Activated T-helper 17 cell treated with anti-CD3 and anti-CD28 coated beads, Interleukin-2, amount 50 U/mL, for 72 hours (primary cell): ENCODE measurements at places on chromosomes 3 and 15.
A peak's percentile ranks its signal among the peaks of the same experiment; 100 is the strongest.

- no peak for ATAC-seq
- no peak overlapping the region for H3K4me3 ChIP-seq
- H3K4me1 ChIP-seq, result no peaks in the 10 kb centered on the region
- H3K27ac ChIP-seq, result no peak overlapping the region
These were observed 11.2 kb downstream of the TMC3 start for GRCh38 chr15:81362790-81363189.

- no peak overlapping the region for H3K27ac ChIP-seq
- no peak overlapping the region for H3K4me3 ChIP-seq
- H3K27me3 ChIP-seq, result peaks cover 60% of the 10 kb centered on the region
- H3K4me1 ChIP-seq, result no peaks in the 10 kb centered on the region
These were observed 1.4 kb downstream of the GJD2 start for GRCh38 chr15:34753236-34753894.

DNA sequence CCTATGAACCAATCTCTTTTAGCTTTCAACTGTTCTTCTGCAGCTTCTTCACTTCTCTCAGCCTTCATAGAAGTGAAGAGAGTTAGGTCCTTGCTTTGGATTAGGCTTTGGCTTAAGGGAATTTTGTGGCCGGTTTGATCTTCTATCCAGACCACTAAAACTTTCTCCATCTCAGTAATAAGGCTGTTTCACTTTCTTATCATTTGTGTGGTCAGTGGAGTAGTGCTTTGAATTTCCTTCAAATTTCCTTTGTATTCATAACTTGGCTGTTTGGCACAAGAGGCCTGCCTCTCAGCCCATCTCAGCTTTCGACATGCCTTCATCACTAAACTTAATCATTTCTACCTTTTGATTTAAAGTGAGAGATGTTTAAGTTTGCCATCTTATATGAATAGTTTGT is 21.7 kb downstream of the DZIP1L start:
- H3K4me3 ChIP-seq, result no peak overlapping the region
- H3K4me1 ChIP-seq, result no peaks in the 10 kb centered on the region
- H3K27ac ChIP-seq, result no peak overlapping the region
- H3K27me3 ChIP-seq, result peaks cover 4% of the 10 kb centered on the region
- no peak for ATAC-seq

- H3K36me3 ChIP-seq, result no peaks in the 10 kb centered on the region
- no peak overlapping the region for H3K4me3 ChIP-seq
- no peak for ATAC-seq
- no peak overlapping the region for H3K27ac ChIP-seq
These were observed 231.5 kb downstream of the THRB start for GRCh38 chr3:24263069-24263668.

DNA sequence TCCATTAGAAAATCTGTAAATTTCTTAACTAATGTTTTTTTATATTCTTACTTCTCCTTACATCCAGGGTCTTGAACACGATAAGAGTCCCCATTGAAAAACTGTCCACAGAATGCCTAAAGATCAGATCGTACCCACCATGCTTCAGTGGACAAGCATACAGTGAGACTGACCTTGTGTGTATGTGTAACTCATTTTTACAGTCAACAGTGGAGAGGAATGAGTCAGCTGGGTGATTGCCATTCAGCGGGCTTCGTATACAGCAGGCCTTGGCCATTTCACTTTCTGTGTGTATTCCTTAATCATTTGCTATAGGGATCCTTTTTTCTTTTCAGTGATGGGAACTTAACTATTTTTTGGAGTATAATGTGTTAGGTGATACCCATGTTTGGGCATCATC is 10.6 kb downstream of the PARP14 start:
- peaks cover 13% of the 10 kb centered on the region for H3K4me1 ChIP-seq
- no peaks in the 10 kb centered on the region for H3K27me3 ChIP-seq
- peak overlapping the region; percentile 21 for H3K27ac ChIP-seq
- peaks cover 43% of the 10 kb centered on the region for H3K36me3 ChIP-seq
- ATAC-seq, result peak; percentile 34

DNA sequence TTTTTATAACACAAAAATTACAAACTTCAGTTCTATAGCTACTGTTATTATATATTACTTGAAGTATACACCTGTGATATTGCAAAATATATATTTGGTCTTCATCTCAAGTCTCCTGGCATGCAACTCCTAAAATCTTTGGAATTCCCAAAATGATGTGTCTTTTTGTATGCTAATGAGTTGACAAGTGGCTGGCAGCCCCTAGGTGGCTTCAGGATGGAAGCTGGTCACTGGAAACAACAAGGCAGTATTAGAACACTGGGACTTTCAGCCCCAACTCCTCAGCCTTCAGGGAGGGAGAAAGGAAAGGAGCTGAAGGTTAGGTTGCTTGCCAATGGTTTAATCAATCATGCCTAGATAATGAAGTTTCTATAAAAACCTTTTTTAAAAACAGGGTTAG is 112.0 kb downstream of the SCAPER start:
- no peak overlapping the region for H3K27ac ChIP-seq
- H3K36me3 ChIP-seq, result peaks cover 65% of the 10 kb centered on the region
- no peaks in the 10 kb centered on the region for H3K4me1 ChIP-seq

DNA sequence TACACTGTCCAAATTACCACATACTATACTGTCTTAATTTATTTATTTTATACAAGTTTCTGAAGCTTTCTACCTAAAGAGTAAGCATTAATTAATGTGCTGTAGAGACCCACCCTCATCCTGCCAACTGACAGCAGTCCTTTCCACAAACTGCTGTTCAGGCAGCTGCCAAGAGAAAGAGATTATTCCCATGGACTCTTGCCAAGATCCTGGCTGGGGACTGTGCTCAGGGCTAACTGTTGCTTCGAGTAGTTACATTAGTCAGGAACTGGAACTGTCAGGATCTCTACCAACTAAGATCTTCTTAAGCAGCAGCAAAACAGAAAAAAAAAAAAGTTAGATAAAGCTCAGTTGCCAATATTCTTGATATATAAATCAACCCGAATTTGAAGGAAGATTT is 398.8 kb downstream of the MECOM start:
- no peak for ATAC-seq
- H3K4me1 ChIP-seq, result no peaks in the 10 kb centered on the region
- H3K27me3 ChIP-seq, result no peaks in the 10 kb centered on the region
- no peak overlapping the region for H3K27ac ChIP-seq
- no peak overlapping the region for H3K4me3 ChIP-seq

- H3K4me3 ChIP-seq, result no peak overlapping the region
- peaks cover 7% of the 10 kb centered on the region for H3K36me3 ChIP-seq
- ATAC-seq, result no peak
- H3K27ac ChIP-seq, result no peak overlapping the region
- H3K27me3 ChIP-seq, result no peaks in the 10 kb centered on the region
These were observed 30.8 kb upstream of the MINAR1 start for GRCh38 chr15:79401301-79401700.

- no peaks in the 10 kb centered on the region for H3K4me1 ChIP-seq
- H3K27ac ChIP-seq, result no peak overlapping the region
- no peaks in the 10 kb centered on the region for H3K36me3 ChIP-seq
- ATAC-seq, result no peak
- no peak overlapping the region for H3K4me3 ChIP-seq
These were observed 185.5 kb downstream of the ADAMTS9 start for GRCh38 chr3:64502284-64502683.

- peaks cover 7% of the 10 kb centered on the region for H3K4me1 ChIP-seq
- peaks cover 35% of the 10 kb centered on the region for H3K27me3 ChIP-seq
- no peak overlapping the region for H3K27ac ChIP-seq
These were observed 13.9 kb upstream of the HES1 start for GRCh38 chr3:194121891-194122631.

- no peak overlapping the region for H3K4me3 ChIP-seq
- no peaks in the 10 kb centered on the region for H3K4me1 ChIP-seq
- H3K36me3 ChIP-seq, result no peaks in the 10 kb centered on the region
- H3K27me3 ChIP-seq, result no peaks in the 10 kb centered on the region
- ATAC-seq, result no peak
- H3K27ac ChIP-seq, result no peak overlapping the region
These were observed 286.4 kb downstream of the TBC1D5 start for GRCh38 chr3:17456046-17456445.

GRCh38 chr3:197810901-197811300 is 19.8 kb downstream of the LRCH3 start:
- no peak overlapping the region for H3K27ac ChIP-seq
- peaks cover 29% of the 10 kb centered on the region for H3K4me1 ChIP-seq
- ATAC-seq, result no peak

GRCh38 chr3:112338021-112338726 is 5.2 kb downstream of the CD200 start:
- H3K27me3 ChIP-seq, result no peaks in the 10 kb centered on the region
- peak overlapping the region; percentile 50 for H3K27ac ChIP-seq
- peaks cover 56% of the 10 kb centered on the region for H3K36me3 ChIP-seq
- peaks cover 27% of the 10 kb centered on the region for H3K4me1 ChIP-seq

DNA sequence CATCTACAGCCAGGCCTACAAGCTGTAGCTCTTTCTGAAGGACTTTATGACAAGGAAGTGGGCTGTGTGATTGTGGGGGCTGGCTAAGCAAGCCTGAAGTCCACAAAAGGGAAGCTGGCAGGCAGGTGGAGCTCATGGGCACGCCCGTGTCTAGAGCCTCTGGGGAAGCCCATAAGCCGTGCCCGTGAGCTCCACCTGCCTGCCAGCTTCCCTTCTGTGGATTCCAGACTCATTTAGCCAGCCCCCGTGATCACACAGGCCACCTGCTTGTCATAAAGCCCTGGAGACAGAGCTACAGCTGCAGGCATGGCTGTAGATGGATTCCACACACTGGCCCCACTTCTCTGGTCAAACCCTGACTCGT is 15.2 kb downstream of the EFCC1 start:
- no peaks in the 10 kb centered on the region for H3K36me3 ChIP-seq
- H3K4me3 ChIP-seq, result peak overlapping the region; percentile 75
- H3K27me3 ChIP-seq, result no peaks in the 10 kb centered on the region

GRCh38 chr3:88059380-88060170 is 520 bp downstream of the ZNF654 start:
- H3K4me1 ChIP-seq, result peaks cover 37% of the 10 kb centered on the region
- peak overlapping the region; percentile 96 for H3K4me3 ChIP-seq
- no peaks in the 10 kb centered on the region for H3K27me3 ChIP-seq
- H3K36me3 ChIP-seq, result peaks cover 65% of the 10 kb centered on the region
- ATAC-seq, result peak; percentile 4

DNA sequence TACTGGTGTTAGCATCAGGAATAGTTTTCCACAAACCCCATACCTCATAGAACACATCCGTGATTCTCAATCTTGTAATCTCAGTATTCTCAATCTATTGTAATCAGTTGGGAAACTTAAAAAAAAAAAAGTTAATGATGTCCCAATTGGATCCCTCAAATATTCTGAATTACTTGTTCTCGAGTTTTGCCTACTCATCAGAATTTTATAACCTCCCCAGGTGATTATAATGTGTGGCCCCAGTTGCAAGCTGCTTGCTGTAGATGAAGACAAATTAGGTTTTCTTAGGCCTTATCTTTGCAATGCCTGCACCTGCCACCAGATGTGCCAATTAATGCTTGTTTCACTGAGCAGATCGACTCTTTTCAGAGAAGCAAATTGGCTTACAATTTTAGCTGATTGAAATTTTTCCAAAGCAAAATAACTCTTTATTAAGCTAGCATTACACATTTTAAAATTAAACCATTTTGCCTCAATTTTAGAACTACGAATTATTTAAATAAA is 19.0 kb upstream of the DIPK2A start:
- no peak for ATAC-seq
- H3K27ac ChIP-seq, result no peak overlapping the region
- H3K27me3 ChIP-seq, result peaks cover 5% of the 10 kb centered on the region
- H3K36me3 ChIP-seq, result no peaks in the 10 kb centered on the region
- H3K4me3 ChIP-seq, result no peak overlapping the region
- no peaks in the 10 kb centered on the region for H3K4me1 ChIP-seq

DNA sequence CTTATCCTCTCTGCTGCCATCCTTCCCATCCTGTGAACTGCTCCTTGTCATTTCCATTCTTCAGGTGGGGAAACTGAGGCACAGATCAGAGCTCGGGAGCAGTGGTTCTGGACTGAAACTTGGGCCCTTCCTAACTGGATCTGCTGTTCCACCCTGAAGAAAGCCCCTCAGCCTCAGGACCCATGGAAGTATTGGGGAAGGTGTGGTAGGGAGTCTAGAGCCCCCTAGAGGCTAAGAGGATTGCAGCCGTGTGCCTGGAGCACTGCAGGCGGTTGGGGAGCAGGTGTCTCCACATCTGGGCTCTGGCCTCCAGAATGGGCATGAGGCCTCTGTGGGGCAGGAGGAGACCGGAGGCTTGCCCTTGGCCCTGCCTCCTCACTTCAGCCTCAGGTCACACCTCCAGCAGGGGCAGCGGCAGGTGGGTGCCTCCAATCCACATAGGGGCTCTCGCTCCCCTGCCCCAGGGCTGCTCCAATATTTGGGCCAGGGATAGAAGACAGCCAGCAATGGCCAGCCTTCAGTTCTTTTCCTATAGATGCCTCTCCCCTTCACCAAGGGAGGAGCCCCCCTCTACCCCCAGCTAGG is 28.1 kb downstream of the DNAJB8 start:
- no peak for ATAC-seq
- H3K4me1 ChIP-seq, result no peaks in the 10 kb centered on the region
- peaks cover 31% of the 10 kb centered on the region for H3K27me3 ChIP-seq
- H3K27ac ChIP-seq, result no peak overlapping the region
- no peaks in the 10 kb centered on the region for H3K36me3 ChIP-seq
- no peak overlapping the region for H3K4me3 ChIP-seq

DNA sequence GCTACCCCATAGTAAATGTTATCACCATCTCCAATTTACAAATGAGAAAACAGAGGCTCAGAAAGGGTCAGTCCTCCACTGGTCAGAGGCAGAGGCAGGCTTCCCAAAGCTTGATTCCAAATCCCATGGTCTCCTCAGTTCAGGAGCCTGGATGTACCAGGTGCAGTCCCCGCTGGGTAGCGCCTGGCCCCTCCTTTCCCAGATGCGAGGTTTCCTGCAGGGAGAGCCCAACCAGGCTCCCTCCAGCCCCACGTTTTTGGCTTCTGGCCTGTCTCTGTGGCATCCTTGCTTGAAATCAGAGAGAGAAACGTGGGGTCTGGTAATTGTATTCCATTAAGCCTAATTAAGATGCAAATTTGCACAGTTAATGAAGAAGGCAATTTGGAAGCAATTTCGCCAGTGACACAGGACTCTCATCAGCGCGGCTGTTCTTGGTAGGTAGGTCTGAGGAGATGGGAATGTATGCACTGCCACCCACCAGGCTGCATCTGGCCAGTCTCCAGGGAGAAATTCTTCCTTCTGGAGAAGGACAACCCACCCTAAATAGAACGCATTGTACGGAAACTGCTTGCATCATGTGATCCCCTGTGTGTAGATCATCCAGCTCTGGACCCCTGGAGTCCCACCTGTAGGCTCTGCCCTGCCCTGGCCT is 50.5 kb downstream of the HRH1 start:
- H3K27me3 ChIP-seq, result peaks cover 19% of the 10 kb centered on the region
- no peaks in the 10 kb centered on the region for H3K4me1 ChIP-seq
- ATAC-seq, result no peak
- H3K36me3 ChIP-seq, result no peaks in the 10 kb centered on the region
- no peak overlapping the region for H3K4me3 ChIP-seq
- no peak overlapping the region for H3K27ac ChIP-seq

DNA sequence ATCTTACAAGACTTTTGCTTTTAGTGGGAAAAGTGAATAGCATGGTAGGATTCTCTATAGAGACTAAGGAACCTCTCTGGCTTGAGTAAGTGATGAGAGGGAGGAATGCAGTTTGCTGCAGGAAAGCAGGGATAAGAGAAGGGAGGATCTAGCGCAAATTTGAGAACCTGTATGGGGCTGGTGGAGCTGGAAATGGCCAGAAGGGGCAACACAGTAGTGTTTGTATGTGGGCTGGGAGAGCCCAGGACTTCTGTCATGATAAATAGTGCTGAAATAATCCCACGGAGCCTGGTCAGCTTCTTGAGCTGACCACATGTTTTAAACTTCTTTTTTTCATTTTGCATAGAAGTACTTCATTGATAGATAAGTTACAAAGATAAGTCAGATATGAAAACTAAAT is 11.2 kb upstream of the SHC4 start:
- peaks cover 17% of the 10 kb centered on the region for H3K27me3 ChIP-seq

- H3K4me1 ChIP-seq, result peaks cover 22% of the 10 kb centered on the region
- no peak for ATAC-seq
- peak overlapping the region; percentile 83 for H3K4me3 ChIP-seq
- peaks cover 36% of the 10 kb centered on the region for H3K36me3 ChIP-seq
These were observed 884 bp upstream of the GLYCTK start for GRCh38 chr3:52286777-52287110.
